ENCODE measurements at places on chromosomes 1 and 21.

DNA sequence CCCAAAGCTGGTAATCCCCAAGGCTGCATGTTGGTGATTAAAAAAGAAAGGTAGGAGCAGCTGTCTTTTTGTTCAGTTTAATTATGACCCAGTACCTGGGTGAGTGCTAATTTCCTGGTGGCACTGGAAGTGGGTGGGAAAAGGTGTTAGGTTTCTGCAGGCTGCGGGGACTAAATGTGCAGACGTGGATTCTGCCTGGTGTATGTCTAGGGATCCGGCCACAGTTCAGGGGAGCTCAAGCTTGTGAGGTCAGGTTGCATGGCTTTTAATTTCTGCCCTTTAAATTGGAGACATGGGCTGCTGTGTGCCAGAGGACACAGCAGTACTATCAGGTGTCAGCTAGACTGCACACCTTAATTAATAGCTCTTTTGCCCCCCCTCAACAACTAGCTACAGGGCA lies 20.3 kb upstream of the TBX19 start:
- no peak for DNase-seq

- no peak for DNase-seq
These were observed 150.3 kb downstream of the PEX14 start for GRCh38 chr1:10625076-10625475.

GRCh38 chr1:44134071-44134920 lies 7.1 kb downstream of the KLF18 start:
- no peak for DNase-seq

DNA sequence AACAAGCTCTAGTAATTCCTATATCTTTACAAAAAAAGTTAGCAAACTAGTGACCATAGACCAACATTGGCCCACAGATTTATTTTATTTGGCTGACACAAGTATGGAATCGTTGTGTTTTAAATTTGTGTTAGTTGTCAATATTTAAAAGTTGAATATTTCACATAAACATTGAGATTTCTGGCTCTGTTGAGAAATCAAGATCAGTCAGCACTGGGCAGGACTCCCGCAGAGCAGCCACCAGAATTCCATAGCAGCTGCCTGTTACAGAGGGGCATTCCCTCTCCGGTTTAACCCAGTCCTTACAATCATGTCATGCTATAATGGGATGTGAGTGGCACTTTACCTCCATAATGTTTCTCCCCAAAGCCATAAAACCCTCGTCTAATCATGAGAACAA lies 79.2 kb upstream of the NRIP1 start:
- no peak for DNase-seq

GRCh38 chr21:33968080-33968994 lies 52.7 kb upstream of the ATP5PO start:
- DNase-seq: no peak

DNA sequence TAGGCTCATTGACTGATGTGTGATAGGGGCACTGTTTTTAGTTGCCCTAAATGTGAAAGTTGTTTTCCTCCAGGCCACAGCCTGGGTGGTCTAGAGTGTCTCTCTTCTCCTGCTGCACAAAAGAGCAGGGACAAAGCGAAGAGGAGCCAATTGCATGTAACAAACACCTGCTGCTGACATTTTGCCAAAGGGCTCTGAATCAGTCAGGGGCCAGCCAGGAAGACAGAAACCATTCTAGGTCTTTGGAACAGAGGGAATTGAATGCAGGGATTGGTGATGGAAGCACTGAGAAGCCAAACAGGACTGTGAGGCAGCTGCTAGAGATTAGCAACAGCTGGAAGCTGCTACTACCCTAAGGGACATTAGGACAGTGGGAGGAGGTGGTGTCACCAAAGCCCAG lies 185.3 kb upstream of the POU3F1 start:
- no peak for DNase-seq

DNA sequence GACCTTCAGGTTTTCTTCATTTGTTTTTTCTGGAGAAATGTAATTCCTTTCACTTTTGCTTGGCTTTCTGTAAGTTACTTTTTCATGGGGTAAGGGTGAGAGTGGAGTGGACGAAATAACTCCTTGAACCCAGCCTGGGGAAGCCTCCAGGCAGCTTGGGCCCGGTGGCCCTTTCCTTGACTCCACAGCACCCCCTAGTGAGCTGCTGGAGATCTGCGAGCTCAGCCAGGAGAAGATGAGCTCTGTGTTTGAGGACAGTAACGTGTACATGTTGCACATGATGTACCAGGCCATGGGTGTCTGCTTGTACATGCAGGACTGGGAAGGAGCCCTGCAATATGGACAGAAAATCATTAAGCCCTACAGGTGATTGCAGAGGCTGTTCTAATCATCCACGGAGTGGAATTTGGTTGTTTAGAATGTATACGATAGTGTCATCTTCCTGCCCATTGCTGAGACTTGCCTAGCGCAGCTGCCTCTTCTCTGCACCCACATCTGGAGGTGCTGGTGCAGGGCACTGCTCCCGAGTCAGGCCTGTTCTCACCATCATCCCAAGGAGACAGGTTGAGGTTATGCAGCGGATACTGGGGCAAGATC lies 51.0 kb downstream of the SMYD2 start:
- peak; percentile 60 for DNase-seq

DNA sequence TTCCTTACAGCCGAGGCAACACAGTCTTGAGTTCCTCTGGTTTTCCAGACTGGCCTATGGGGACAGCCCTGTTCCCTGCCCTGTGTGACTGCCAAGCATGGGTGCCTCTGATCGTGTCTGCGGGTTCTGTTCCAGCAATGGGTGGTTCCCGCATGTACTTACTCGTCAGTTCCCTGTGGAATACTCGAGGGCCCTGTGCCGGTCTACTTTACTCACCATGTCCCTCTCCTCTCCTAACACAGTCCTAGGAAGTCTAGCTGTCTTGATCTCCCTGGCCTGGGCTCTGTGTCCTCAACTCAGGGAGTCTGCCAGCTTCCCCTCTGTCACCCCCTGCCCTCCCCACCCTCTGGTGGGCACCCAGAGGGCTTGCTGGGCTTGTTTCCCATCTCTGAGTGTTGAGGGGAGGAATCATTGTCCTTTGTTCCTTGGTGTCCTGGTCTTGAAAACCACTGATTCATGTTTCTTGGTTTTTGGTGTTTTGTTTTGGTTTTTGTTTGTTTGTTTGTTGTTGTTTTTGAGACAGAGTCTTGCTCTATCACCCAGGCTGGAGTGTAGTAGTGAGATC lies 36.0 kb downstream of the TRAPPC10 start:
- no peak for DNase-seq

DNA sequence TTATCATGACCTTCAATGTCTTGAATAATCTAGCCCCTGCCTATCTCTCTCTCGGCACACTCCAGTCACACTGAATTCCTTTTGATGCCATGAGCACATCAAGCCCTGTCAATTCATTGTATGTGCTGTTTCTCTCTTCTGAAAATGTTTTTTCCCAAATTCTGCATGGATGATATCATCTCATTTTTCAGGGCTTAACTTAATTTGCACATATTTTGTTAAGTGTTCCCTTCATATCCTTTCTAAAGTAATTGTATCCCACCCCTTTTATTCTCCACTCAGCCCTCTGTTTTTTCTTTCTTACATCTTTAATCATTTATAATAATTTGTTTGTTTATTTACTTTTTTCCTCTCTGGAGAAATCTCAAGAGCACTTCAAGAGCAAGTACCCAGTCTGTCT lies 149.9 kb downstream of the ZNF326 start:
- no peak for DNase-seq

DNA sequence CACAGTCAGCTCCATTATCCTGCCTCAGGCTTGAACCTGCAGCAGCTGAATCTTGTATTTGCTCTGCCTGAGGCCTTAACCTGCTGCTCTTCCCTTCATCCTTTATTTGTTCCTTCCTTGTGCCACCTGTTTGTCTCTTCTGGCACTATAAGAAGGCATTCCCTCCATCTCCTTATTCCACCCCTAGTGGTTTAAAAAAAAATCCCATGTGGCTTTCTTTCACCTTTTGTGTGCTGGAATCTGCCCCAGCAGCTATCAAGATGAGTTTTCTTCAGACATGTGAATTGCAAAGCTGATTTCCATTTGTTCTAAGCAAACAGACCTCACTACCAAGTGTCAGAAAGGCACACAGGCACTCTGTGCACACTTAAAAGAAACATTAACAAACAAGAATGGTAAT lies 294.6 kb downstream of the TTLL7 start:
- no peak for DNase-seq

GRCh38 chr1:39398278-39399021 lies 93.0 kb upstream of the BMP8A start:
- peak; percentile 34 for DNase-seq

GRCh38 chr1:72122099-72122880 lies 160.0 kb downstream of the NEGR1 start:
- no peak for DNase-seq

- DNase-seq: no peak
These were observed 210.3 kb downstream of the SETD4 start for GRCh38 chr21:35850029-35850428.

Measured in CD4-positive, alpha-beta T cell treated with Interleukin-17A for 1 hour (primary cell).